ENCODE measurements at places on chromosomes 4 and X. TPM values are rescaled to one million over a fixed set of nuclear protein-coding genes. Genes with fewer than 3 reads are reported as not detected.

MGAT4D gene
- not detected for total RNA-seq

CACNA1F gene
- total RNA-seq, result 0.91 TPM

CT83 gene
- total RNA-seq, result not detected

ARHGEF9 gene
- total RNA-seq, result 18.1 TPM

ZFP42 gene
- total RNA-seq, result not detected

SLIT2 gene
- not detected for total RNA-seq

TMPRSS11F gene
- total RNA-seq, result not detected

DCK gene
- 79.2 TPM for total RNA-seq

TMSB15C gene
- total RNA-seq, result 4.1 TPM

DCHS2 gene
- total RNA-seq, result not detected

PRRG3 gene
- total RNA-seq, result not detected

FAM13A gene
- 103 TPM for total RNA-seq

BBS12 gene
- 2.6 TPM for total RNA-seq
